HCT116 (cell line): ENCODE measurements at places on chromosomes 6 and 20. TPM values are rescaled to one million over a fixed set of nuclear protein-coding genes. Genes with fewer than 3 reads are reported as not detected.
A peak's percentile ranks its signal among the peaks of the same experiment; 100 is the strongest.

Gene VNN1
- not detected for total RNA-seq

Gene SOBP
- 2.6 TPM for total RNA-seq

Gene ERVFRD-1
- total RNA-seq: not detected

Gene EPB41L1
- 42.1 TPM for total RNA-seq

Gene MUC22
- not detected for total RNA-seq

Gene TTLL9
- not detected for total RNA-seq

Gene RALGAPA2
- total RNA-seq: 10.8 TPM

DNA sequence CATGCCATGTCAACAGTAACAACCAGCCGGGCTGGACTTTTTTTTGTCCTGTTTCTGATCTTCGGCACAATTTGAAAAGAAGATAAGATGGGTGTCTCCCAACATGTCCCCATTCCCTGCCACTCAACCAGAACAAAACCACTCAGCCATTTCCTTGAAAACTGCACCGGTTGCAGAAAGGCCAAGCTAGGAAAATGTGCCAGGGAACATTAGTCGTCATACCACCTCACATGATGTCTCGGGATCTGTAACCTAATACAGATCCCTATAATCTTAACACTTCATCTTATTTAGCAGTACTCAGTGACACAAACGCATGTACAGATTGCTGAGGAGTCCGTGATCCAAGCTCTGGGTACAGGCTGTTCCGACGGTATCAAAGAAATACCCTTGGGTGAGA is 46.5 kb downstream of the ALDH8A1 start:
- DNase-seq: no peak

- peak; percentile 52 for DNase-seq
Observed at GRCh38 chr6:52233975-52234823, 10.1 kb downstream of the IL17F start.

DNA sequence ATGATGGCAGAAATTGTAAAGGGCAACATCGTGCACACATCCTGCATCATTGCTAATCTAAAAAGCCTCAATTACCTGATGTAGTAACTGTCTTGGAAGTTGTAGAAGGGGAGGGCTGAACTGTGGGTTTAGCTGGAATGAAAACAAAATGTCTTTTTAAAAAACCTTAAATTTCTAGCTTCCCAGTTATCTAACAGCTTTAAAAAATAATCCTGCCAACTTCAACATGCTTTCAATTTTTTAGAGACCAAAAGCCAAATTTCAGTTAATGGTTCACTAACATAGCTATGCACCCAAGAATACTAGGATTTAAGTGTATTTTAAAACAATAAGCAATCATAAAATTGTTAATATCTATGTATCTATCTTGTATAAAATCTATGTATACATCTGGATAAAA is 11.9 kb downstream of the CD164 start:
- no peak for DNase-seq

GRCh38 chr20:32743237-32744112 is at the start of gene COMMD7:
Gene COMMD7, minus strand, starts transcription at chr20:32743467. Its CDS starts 76 bp downstream, at chr20:32743391.
- DNase-seq: no peak

GRCh38 chr6:143817621-143818020 is 25.5 kb upstream of the LTV1 start:
- no peak for DNase-seq

GRCh38 chr6:164246082-164246481 is 831.6 kb downstream of the QKI start:
- DNase-seq: no peak

GRCh38 chr6:26020329-26021000 is 57.9 kb downstream of the TRIM38 start:
- peak; percentile 92 for DNase-seq

DNA sequence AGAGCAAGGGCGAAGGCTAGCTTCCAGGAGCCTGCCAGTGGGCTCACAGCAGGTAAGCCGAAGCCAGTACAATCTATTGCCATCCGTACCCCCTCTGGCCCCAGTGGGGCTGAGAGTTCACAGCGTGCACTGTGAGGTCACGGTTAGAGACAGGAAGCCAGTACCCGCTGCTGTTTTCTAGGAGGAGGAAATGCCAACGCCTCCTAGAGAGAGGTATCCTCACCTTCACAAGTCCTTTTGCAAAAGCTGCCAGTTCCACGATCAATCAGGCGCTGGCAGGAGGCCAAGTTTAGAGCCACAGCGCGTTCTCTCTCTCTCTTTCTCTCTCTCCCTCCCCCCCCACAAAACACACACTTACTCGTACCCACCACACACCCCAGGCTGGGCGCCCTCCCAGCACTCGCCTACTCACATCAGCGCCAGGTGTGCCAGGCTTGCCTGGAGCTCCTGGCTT is 22.5 kb downstream of the COL9A1 start:
- DNase-seq: no peak

DNA sequence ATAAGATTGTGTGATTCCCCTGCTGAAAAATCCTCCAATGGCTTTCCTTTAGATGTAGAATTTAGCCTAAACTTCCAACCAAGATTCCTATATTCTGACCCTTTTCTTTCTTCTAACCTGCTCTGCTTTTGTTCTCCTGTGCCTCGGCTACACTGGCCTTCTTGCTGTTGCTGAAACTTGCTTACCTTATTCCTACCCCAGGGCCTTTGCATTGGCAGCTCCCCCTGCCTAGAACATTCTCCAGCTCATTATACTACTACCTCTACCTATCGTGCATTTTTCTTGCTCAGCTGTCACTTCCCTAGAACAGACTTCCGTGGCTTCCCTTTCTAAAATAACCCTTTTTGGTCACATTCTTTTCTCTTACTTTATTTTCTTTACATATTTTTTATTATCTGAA is 48.7 kb downstream of the PLCB4 start:
- DNase-seq: no peak

GRCh38 chr6:127486934-127487333 is 27.7 kb upstream of the KIAA0408 start:
- no peak for DNase-seq

- DNase-seq: no peak
Observed at GRCh38 chr6:21764989-21765388, 171.4 kb downstream of the SOX4 start.

GRCh38 chr6:56766806-56767178 is 124.1 kb upstream of the DST start:
- no peak for DNase-seq

GRCh38 chr6:126475449-126475848 is 135.5 kb downstream of the CENPW start:
- DNase-seq: no peak

DNA sequence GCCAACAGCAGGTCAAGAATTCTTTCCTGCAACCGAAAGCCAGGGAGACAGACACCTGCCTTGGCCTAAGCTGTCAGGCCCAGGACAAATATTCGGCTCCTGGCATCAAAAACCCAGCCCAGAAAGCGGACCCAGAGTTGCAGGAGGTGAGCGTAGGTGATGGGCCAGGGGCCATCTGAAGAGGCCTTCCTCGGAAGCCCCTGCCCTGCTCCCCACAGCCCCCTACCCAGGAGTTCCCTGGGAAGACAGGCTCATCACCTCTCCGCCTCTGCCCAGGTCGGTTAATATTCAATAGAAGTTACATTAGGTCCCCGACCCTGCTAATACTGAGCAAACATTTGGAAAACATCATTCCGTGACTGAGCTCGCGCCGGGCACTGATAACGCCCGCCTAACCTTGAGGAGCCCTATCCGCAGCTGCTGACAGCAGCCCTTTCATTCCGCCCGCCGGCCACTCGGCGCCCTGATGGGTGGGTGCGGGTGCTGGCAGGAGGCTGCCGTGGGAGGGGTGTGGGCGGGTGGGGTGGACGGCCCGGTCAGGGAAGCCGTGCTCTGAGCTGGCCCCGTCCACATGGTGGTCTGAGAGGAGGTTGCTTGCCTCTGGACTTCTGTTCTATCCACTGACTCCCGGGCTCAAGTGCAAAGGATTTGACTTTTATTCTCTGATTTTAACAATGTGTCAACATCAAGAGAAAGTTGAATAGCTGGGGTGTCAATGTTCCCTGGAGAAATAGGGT is 55.7 kb downstream of the HNF4A start:
- DNase-seq: no peak

DNA sequence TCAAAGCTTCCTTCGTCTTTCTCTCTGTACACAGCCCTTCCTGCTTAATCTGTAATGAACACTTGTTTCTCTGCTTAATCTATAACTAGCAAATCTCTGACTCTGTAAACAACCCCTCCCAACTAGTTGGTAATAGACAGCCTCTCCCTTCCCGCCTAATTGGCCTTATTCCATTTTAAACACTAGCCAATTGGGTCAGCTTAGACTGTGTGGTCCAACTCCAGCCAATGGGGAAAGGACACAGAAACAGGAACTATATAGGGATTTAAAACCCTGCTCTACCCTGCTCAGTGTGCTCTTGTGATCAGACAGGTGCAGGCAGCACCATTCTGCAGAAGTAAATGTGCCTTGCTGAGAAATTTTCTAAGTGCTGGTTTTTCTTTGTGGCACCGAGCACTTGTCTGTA is 18.5 kb downstream of the CHD6 start:
- DNase-seq: no peak

DNA sequence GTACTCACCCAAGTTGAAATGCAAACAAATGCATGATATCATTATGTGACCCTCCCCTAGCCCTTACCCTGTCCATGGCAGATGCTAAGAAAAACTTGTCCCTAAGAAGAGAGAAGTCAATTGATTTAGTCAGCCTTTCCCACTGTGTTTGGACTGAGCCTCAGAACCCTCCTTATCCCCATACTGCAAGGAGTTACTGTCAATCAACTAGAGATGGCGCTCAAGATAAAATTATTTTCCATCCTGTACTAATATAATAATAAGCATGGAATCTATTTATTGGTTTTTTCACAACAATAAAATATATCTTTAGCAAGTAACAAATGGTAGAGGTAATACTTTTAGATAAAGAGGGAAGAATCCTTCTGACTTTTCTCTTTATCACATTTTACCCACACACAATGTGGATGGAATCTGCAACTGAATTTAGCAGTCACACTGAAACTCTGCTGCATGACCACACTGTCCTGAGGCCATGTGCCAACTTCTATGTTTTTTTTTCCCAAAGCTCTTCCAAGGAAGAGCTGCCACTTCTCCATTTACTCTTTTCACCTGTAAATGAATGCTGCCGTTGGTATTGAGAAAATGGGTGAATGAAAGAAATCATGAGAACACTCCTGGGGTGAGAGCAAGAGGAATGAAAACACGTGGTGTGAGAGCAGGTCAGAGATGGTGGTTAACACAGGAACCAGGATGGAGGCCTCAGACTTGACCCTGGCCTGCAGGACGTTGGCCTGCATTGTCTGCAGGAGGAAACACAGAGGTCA is 10.5 kb downstream of the NT5E start:
- DNase-seq: no peak

GRCh38 chr6:147709396-147710272 is 201.1 kb downstream of the SAMD5 start:
- peak; percentile 79 for DNase-seq

DNA sequence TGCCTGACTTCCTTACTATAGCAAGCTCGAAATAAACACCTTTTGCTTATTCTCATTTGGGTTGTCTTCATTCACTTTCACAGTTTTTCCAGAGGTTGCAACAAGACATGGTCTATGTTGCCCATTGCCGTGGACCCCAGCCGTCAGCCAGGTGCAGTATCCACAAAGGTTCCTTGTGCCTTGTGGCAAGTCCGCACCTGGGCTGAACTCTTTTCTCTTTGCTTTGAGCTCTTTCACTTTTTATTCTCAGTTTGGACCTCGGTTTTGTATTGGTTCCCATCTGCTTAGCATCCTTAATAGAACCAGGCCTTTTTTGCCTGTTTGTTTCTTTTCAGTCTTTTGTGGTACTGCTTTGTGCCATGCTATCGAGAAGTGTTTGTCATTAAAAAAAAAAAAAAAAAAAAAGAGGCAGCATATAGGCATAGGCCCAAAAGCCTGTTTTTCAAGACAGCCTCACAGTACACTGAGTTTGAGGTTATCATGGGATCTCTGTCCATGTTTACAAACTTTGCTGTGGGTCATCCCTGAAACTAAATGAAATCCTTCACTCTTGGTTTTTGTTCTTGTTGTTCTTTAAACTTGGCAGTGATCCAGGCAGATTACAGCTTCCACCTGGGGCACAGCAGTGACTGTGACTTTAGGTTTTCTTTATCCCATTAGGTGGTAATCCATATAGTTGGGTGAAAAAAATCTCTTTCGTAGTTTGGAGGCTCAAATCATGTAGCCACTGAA is 33.3 kb downstream of the GSTA3 start:
- no peak for DNase-seq

DNA sequence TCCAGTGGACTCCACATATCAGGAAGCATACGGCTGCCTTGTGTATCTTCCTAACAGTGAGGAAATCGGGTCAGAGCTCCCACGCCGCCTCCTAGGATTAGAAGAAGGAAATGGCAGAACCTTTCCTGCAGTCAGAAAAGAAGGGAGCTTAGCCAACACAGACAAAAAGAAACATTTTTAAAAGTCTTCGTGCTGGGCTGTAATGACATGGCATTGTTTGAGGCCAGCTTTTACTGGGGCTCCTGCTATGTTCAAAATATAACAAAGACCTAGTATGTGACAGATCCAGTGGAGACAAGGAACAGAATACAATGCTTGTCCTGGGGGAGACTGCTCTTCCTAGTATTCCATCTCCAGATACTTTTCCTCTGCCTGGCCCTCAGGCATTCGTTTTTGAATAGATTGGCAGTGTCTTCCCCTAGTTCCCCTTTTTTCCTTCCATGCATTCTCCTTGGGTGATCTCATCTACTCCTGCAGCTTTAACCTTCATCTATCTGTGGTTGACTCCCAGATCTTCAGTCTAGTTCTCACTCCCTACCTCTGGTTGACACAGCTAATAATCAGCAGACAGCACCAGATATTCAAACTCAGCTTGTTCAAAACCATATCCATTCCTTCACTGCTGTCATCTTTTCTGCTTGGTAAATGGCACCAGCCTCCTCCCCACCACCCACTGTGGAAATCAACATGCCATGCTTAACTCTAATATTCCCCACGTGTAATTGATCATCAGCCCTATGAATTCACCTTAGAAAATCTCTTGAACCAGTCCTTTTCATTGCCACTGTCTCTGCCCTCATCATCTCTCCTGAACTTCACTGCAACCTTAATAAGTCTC is 94.5 kb upstream of the VSTM2L start:
- DNase-seq: no peak

- no peak for DNase-seq
Observed at GRCh38 chr6:23477586-23477985, 648.4 kb upstream of the NRSN1 start.

- no peak for DNase-seq
Observed at GRCh38 chr6:157758516-157759023, 64.5 kb upstream of the SNX9 start.

GRCh38 chr6:43768506-43768860 is 1.5 kb upstream of the VEGFA start:
- DNase-seq: no peak

- no peak for DNase-seq
Observed at GRCh38 chr6:113142671-113143174, 714.4 kb upstream of the MARCKS start.

DNA sequence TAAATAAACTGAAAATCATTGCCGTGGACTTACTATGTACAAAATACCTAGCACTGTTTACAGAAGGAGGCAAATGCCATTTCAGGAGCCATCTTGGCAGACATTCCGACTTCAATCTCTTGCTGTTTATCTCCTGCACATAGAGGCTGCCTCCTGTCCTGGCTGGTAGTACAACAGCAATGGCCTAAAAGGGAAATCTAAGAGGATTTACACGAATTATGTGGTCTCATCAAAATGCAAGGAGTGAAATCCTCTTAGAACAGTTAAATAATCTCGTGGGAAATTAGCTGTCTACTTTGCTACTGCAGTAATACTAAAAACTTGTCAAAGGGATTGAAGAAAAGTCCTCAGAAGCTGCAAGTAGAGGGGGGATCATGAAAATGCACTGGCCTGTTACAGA is 82.2 kb upstream of the SLC2A12 start:
- no peak for DNase-seq
